ENCODE measurements at places on chromosomes 12 and 14. TPM values are rescaled to one million over a fixed set of nuclear protein-coding genes. Genes with fewer than 3 reads are reported as not detected.

GRCh38 chr12:117692512-117692911 is 276.3 kb downstream of the KSR2 start:
- no peak for DNase-seq

DNA sequence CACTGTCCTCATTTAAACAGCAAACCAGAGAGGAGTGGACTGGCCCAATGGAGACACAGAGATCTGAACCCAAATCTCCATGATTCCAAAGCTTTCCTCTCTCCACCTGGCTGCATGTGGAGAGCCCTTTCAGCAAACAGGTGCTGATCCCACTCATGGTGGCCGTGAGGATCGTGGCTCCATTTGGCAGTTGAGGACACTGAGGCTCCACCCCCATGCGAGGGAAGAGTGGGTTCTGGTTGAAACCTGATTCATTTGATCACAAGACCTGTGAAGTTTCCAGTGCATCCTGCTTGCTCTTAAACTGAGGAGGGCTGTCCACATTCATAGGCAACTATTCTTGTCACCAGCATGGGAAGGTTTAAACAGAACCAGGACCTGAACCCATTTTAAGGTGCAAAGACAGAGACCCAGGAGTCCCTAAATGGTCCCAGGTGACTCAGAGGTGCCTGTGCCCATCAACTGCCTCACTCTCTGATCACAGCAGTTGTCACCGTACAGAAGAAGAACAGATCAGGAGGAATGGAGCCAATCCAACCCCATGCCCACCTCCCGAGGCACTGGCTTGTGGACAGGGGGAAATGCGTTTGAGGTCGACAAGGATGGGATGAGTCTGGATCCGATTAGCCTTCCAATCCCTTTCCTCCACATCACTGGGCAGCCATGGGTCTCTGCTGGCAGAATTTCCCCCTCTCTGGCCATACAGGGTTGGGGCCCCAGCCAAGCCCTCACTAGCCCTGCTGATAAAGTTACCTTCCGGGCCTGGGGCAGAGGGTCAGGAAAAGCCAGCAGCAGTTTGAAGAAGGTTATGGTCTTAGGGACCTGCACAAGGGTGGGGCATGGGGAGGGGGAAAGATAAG is 45.5 kb upstream of the BCL11B start:
- DNase-seq: peak; percentile 64

The HOXC9 gene
- polyA plus RNA-seq: 0.51 TPM

DNA sequence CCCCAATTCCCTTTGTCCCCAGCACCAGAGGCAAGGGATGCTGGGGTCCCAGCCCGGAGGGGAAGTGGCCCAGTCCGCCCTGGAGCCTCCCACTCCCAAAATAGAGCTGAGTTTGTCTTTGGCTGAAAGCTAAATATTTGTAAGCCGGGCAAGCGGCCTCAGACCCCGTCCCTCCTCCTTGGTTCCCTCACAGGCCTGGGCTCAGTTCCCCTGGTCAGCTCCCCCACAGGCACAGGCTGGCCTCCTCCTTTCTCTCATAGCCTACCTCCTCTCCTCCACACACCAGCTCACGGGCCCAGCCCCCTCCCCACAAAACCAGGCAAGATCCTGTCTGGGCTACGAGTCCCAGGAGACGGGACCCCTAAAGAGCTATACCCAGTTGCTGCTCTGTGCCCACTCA is 1.3 kb downstream of the SP7 start:
- no peak for DNase-seq

GRCh38 chr14:54929556-54929955 is 26.9 kb upstream of the GCH1 start:
- DNase-seq: no peak

The PMEL gene
- polyA plus RNA-seq: 5.7 TPM

GRCh38 chr12:57759360-57759980 is 4.6 kb downstream of the MARCHF9 start:
- DNase-seq: no peak

DNA sequence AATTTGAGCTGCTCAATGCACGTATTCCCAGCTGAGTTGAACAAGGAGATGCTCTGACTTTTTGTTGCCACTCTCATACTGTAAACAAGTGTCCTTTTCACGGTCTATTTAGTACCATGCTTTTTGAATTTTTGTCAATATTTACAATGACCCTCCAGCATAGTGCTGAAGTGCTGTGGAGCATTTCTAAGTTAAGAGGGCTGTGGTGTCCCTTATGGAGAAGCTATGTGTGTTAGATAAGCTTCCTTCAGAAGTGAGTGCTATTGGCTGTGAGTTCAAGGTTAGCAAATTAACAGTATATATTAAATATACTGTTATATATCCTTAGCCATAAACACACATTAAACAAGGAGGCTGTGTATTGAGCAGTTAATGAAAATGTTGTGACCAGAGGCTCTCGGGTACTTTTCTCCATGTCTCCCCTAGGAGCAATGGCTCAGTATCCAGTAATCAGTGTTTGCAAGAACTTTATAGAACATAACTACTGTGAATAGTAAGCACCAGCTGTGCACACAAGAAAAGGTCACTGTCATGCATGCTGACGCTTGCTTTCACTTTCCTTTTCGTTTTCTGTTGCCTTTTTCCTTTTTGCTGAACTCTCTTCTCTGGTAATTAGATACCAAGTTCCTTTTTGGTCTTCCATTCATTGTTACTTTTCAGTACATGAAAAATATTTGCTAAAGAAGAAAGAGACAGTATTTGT is 187.2 kb upstream of the NEDD1 start:
- peak; percentile 57 for DNase-seq

DNA sequence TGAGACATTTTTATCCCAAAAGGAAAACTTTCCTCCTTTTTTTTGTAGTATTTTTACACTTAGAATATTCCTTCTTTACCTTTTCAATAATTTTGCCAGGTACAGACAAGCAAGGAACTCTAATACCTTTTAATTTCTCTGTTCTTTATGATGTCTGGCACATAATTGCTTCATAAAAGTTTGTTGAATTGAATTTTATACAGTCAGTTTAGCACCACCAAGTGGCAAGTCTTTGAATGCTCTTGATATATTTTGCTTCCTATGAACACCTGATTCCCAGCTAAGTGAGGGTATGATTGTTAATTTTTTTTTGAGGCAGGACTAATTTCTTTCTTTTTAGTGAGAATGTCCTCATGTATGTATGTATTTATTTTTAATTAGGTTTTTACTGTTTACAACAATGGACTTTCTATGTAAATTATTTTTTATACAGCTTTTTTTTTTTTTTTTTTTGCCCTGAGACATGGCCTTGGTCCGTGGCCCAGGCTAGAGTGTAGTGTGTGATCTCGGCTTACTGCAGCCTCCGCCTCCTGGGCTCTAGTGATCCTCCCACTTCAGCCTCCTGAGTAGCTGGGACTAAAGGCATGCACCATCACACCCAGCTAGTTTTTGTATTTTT is 6.9 kb downstream of the TBC1D15 start:
- peak; percentile 31 for DNase-seq

Measured in large intestine (tissue), 12 donors.